Neural crest cell (in vitro differentiated cells): ENCODE measurements at places on chromosomes 7 and 10. TPM values are rescaled to one million over a fixed set of nuclear protein-coding genes. Genes with fewer than 3 reads are reported as not detected.
A peak's percentile ranks its signal among the peaks of the same experiment; 100 is the strongest.

DNA sequence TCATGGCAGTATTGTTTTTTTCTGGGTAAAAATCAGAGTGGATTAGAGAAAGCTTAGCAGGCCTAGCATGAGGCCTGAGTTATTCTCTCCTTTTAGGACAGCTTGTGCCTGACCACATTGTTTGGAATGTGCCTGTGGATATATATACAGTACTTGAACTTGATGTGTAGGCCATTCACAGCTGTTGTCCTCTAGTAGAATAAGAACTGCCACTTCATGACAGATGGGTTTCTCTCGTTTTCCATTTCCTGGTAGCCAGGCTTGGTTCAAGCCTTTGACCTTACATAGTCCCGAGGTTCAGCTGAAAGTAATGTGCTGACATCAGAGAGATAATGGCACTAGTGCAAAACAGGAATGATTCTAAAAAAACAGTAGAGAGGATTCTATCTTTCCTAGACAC lies 473.9 kb downstream of the AUTS2 start:
- DNase-seq = no peak

GRCh38 chr10:64376167-64376566 lies 855.0 kb downstream of the REEP3 start:
- DNase-seq = no peak

GRCh38 chr7:94135180-94135579 lies 131.0 kb upstream of the BET1 start:
- DNase-seq = no peak

- no peak for DNase-seq
Measured at GRCh38 chr10:124647421-124648130, 96.6 kb downstream of the FAM53B start.

GRCh38 chr10:7763929-7764328 lies 23.9 kb downstream of the KIN start:
- DNase-seq = no peak

DNA sequence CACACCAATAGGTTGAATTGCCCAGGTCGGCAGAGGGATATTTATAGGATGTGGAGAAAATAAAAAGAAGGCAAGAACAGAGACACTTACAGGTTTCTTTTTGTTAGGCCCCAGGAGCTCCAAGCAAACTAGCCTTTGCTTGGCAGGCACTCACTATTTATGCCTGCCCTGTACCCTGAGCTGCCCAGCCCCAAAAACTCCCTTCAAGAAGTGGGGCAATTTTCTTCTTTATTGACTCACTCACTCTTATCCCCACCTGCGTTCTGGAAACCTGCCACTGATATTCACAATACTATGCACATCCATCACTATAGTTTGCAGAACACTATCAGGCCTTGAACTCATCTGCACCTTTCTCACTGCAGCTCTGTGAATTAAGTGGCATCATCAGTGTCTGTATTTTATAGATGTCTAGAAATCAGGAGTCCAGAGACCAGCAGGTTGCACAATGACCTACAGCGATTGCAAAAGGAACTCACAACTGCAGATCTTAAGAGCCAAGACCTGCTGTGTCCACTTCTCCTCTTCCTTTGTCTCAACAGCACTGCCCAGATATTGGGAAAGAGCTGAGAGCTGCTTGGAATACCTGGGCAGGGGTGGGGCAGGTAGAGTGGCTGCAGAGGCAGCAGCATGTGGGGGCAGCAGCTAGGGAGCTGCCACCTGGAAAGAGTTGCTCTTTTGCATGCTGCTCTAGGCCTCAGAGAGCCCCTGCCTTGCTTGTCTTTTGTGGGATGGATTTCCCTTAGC lies at the start of gene SFTPD:
SFTPD (minus strand) TSS at position 130 of the 747 bp plus-strand sequence. CDS start 2,446 bp downstream, outside the sequence.
- no peak for DNase-seq

- DNase-seq = peak; percentile 46
Measured at GRCh38 chr10:18140149-18140956, at the start of gene CACNB2. Gene CACNB2 (plus strand): TSS chr10:18140424.

- no peak for DNase-seq
Measured at GRCh38 chr7:29130096-29130495, 16.2 kb downstream of the CPVL start.

- no peak for DNase-seq
Measured at GRCh38 chr10:122181041-122181732, 89.9 kb upstream of the BTBD16 start.

DNA sequence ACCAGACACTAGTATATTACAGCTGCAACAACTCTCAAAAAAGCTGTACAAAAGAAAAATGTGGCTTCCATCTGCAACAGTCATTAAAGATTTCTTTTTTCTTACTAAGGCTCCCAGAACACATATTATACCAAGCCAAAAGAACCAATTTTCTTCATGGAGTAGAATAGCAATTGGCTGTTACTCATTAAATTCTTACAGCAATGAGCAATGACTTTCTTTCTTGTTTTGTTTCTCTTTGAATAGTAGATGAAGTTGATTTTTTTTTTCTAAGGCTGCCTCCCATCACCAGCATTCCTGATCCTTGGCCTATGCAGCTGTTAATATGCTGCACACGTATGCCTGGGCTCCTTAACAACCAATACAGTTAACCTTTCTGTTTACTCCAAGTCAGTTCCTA lies 36.6 kb upstream of the SPOCK2 start:
- DNase-seq = no peak

DNA sequence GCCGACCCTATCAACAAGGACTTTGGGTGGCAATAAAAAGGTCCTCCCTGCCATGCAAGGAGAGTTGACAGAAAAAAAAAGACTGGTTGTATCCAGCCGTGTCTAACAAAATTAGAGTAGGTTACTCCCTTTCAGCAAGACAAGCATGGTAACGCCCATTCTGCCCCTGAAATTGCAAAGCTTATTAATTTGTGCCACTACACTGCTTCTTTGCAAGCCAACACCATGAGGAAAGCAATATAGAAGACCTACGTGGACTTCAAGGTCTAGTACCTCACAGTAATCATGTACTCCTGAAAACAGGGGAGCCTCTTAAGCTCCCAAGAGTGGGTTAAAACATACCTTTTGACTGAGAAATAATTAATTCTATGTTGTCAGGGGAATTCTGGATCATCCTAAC lies 90.3 kb downstream of the FRMPD2 start:
- DNase-seq = no peak

GRCh38 chr7:47952224-47952623 lies 4.0 kb upstream of the PKD1L1 start:
- DNase-seq = no peak

- no peak for DNase-seq
Measured at GRCh38 chr10:75018686-75019307, 92.7 kb upstream of the SAMD8 start.

DNA sequence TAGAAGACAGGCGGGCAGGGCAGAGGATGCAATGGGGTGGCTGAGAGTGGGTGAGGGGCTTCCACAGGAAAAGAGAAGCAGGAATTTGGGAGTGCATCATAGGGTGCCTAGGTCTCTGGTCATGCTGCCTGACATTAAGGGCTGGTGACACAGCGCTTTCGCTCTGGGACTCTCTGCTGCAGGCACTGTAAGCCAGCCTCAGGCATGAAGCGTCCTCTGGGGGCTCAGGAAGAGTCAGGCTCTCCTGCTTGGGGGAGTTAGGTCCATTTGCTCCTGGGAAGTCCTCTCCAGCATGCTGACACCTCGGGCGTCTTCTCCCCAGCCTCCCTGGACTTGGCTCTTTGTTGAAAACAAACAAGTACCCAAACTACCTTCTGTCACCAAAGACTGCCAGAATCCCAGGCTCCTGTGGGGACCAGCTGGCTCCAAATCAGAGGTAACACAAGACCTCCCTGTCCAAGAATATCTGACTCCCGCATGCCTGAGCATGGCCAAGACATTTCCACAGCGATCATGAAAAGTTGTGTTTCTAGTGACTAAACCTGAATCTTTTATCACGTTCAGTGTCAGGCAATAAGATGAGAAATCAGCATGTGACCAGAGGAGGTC lies 55.4 kb downstream of the GPR26 start:
- no peak for DNase-seq

DNA sequence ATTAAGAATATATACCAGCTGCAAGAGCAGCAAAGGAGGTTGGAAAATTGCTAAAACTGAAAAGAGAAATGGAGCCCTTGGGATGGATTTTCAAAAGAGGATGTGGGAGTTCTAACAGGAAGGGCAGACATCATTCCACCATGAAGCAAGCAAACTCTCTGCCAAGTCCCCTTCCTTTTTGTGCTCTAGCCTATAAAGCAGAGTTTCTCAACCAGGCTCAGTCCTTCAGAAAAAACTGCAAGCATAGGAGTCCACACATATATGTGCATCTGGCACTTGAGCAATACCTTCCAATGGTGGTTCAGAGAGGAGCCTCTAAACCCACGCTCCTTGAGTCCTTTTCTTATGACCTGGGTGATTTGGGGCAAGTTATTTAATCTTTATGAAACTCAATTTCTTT lies 98.6 kb upstream of the MKX start:
- DNase-seq = no peak

DNA sequence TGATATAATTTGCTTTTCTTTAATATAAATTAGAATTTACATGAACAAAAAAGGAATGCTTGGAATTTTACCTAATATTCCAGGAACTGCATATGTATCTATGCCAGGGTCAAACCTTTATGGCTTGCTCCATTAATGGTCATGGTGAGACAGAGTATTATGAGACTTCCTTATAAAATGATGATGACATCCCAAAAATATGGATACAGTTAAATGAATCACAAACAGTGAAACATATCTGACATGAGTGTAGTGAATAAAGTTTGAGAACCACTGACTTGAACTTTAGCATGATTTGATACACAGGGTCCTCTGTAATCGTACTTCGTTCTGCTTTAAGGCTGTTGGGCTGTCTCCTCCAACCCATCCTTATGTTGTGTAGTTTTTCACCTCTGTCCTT lies 51.8 kb downstream of the MARCHF5 start:
- DNase-seq = no peak

DNA sequence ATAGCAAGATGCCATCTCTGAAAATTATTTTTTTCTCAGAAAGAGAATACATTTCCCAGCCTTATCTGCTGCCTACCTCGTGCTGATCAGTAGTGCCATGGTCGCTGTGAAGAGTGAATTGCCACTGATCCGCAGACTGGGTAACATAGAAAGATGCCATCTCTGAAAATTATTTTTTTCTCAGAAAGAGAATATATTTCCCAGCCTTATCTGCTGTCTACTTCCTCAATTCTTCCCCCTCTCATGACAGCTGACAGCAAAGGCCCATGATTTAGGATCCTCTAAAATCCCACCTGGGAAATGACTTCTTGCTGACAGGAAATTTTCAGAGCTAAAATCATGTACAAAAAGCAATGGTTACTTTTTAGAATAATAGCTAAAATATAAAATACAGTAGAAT lies 92.5 kb upstream of the AHR start:
- DNase-seq = no peak

DNA sequence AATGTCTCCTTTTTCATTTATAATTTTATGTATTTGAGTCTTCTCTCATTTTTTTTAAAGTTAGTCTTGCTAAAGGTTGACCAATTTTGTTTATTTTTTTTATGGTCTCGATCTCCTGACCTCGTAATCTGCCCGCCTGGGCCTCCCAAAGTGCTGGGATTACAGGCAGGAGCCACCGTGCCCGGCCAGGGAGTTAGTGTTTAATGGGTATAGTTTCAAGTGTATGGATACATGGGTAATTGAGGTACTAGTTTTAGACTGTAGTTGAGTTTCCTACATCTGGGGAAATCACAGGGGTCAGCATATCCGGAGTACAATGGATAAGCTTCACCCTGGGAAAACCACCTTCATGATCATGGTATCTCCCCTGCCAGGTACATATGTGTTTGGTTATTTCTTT lies 267.3 kb upstream of the KCND2 start:
- no peak for DNase-seq

GRCh38 chr7:107345898-107346297 lies 124.0 kb upstream of the GPR22 start:
- DNase-seq = no peak

DNA sequence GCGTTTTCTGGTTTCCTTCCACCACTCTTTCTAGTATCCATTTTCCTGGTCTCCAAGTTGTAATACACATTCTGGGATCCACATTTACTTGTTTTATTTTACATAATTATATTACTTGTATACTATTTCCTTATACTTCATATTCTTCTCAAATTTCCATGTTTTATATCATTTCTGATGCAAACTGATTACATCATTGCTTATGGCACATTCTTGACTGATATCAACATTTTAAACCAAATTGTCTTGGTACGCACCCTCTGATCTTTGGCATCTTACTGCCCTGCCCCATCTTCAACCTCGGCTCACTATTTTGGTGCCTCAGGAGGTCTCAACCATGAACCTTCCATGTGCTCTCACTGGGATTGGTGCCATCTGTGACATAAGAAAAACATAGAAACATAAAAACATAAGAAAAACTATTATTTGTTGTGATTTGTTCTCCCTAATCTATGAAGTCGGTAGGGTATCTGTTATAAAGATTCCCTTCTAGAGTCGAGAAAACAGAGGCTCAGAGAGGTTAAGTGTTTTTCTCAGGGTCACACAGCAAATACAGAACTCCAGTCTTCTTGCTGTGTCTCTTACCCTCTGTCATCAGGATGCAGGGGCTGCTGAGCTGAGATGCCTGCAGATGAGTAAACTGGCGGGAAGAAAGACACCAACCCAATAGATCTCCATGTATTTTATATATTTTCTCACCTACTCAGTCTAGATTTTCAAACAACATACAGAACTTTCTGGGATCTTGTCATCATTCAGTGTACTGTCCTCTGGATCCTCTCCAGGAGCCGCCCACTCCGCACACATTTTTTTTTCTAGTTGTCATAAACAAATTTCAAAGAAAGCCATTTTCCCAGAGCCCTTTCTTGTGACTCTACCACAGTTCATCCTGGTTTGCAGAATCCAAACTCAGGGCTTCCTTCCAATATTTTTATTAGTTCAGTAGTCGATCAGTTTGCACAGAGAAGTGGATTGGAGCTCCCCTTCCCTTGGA lies 79.5 kb downstream of the PARP12 start:
- DNase-seq = no peak

The GPR146 gene
- 0.41 TPM in 1 of 2 replicates, not detected in the other for total RNA-seq

The HOXA10 gene
- 0.35 TPM in 1 of 2 replicates, not detected in the other for total RNA-seq

The SAP25 gene
- 3.4 and 4.6 TPM in 2 replicates for total RNA-seq

The ARPC1B gene
- 67.7 and 71.6 TPM in 2 replicates for total RNA-seq

The SNCG gene
- total RNA-seq = 7.8 and 8.2 TPM in 2 replicates

The OR13A1 gene
- total RNA-seq = 0.09 TPM in 1 of 2 replicates, not detected in the other

The TAX1BP1 gene
- 44.4 and 47.1 TPM in 2 replicates for total RNA-seq

The PNLIPRP2 gene
- total RNA-seq = not detected in 2 replicates

The HOXA6 gene
- 1.6 and 2.0 TPM in 2 replicates for total RNA-seq

The NKX2-3 gene
- total RNA-seq = not detected in 2 replicates

The CC2D2B gene
- 0.47 and 1.0 TPM in 2 replicates for total RNA-seq

The CYP2C8 gene
- 2.5 and 2.8 TPM in 2 replicates for total RNA-seq

The FANK1 gene
- 2.4 and 5.0 TPM in 2 replicates for total RNA-seq

The TMEM60 gene
- 22.9 and 26.1 TPM in 2 replicates for total RNA-seq

The LRRC17 gene
- total RNA-seq = 34.9 and 35.8 TPM in 2 replicates

The DBF4 gene
- total RNA-seq = 92.3 and 94.4 TPM in 2 replicates

The MPP7 gene
- total RNA-seq = 2.3 TPM in 2 replicates

The COL13A1 gene
- total RNA-seq = 8.1 and 9.5 TPM in 2 replicates
